ENCODE measurements at places on chromosomes 16 and 17.

GRCh38 chr16:46649588-46650253 is 28.5 kb upstream of the SHCBP1 start:
- DNase-seq, result no peak

GRCh38 chr16:11957591-11958395 is 7.2 kb upstream of the TNFRSF17 start:
- no peak for DNase-seq

GRCh38 chr16:65336160-65336559 is 214.3 kb upstream of the CDH11 start:
- DNase-seq, result no peak

- DNase-seq, result no peak
These were observed 401.5 kb downstream of the SLC39A11 start for GRCh38 chr17:72691017-72691416.

GRCh38 chr16:79876332-79876730 is 275.8 kb upstream of the MAF start:
- no peak for DNase-seq

- peak; percentile 24 for DNase-seq
These were observed 1.3 kb downstream of the RBBP6 start for GRCh38 chr16:24540602-24541210.

DNA sequence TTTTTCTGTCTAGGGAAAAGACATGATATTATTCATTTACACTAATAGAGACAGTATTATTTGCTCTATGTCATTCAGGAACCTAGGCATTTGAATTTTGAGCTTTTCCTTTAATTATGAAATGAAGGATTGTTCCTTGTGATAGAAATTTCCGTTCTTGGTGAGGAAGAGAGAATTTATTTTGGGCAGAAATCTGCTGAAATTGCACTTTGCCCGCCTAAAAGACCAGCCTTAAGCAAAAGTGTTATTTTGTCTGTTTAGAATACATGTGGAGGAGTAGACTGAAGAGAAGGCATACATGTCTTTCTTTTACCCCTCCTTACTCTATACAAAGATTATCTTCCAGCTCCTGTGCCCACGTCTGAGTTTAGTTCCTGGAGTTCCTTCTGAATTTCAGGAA is 16.8 kb upstream of the KRT10 start:
- DNase-seq, result no peak
